ENCODE measurements at places on chromosomes 16 and 17. TPM values are rescaled to one million over a fixed set of nuclear protein-coding genes. Genes with fewer than 3 reads are reported as not detected.

The ASB16 gene
- total RNA-seq: not detected

The CPNE7 gene
- 13.0 TPM for total RNA-seq

The TBL3 gene
- total RNA-seq: 12.3 TPM

The KIF18B gene
- 0.25 TPM for total RNA-seq

The KRT222 gene
- total RNA-seq: 4.7 TPM

The C17orf100 gene
- total RNA-seq: 3.2 TPM

The ASPHD1 gene
- 13.0 TPM for total RNA-seq

The KRTAP1-3 gene
- not detected for total RNA-seq

The ALOX12 gene
- total RNA-seq: under 0.01 TPM

The HAGHL gene
- total RNA-seq: 9.6 TPM

The TOX3 gene
- 17.0 TPM for total RNA-seq

The STH gene
- 2.5 TPM for total RNA-seq

The KRT34 gene
- total RNA-seq: 0.74 TPM

The HOXB8 gene
- total RNA-seq: 0.98 TPM

The TCAP gene
- 1.5 TPM for total RNA-seq

The ACSM5 gene
- 0.49 TPM for total RNA-seq

The ARL4D gene
- total RNA-seq: 34.7 TPM

The KRTAP4-8 gene
- not detected for total RNA-seq

The KCNJ16 gene
- total RNA-seq: 5.2 TPM

The RAB11FIP4 gene
- 56.5 TPM for total RNA-seq
